Transverse colon (tissue), 4 donors: ENCODE measurements at places on chromosomes 4 and X. TPM values are rescaled to one million over a fixed set of nuclear protein-coding genes. Genes with fewer than 3 reads are reported as not detected.
A peak's percentile ranks its signal among the peaks of the same experiment; 100 is the strongest.

The USP9X gene
- 154 TPM for total RNA-seq

The TMEM150C gene
- total RNA-seq = 5.9 TPM

DNA sequence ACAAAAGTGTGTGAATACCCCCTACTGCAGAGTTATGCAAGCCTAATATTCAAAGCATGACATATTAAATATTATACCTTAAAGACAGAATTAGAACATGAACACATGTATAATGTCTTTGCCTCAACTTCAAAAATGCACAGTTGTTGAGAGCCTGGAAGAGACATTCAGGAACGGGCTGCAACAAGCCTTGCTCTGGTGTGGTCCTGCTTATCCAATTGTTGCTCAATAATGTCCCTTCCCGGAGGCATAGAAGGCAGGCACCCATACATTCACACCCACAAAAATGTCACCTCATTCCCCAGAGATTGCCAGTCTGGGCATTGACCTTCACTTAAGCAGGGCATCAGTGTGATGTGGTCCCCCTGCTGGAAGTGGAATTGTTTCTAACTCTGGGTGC is 238.8 kb downstream of the CBR4 start:
- DNase-seq = no peak

The SPANXN2 gene
- total RNA-seq = not detected

The USP38 gene
- 47.8 TPM for total RNA-seq

- DNase-seq = no peak
Observed at GRCh38 chr4:7964890-7965662, 25.4 kb upstream of the AFAP1 start.

DNA sequence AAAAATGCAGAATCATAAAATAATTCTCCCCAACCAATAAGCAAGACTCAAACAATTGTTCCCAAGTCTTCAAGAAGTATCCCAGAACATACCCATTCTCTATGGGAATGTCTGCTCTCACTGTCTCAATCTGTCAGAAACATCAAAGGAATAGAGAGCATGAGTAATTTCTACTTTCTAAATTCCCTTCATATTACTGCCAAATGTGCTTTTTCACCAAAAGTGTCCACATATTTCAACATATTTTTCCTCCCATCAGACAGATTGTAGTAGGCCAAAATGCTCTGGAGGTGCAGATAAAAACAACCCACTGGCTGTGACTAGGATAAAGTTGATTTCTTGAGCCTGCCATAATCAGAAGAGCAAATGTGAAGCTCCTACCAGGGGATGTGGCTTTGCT is 692.0 kb upstream of the FAM241A start:
- no peak for DNase-seq

DNA sequence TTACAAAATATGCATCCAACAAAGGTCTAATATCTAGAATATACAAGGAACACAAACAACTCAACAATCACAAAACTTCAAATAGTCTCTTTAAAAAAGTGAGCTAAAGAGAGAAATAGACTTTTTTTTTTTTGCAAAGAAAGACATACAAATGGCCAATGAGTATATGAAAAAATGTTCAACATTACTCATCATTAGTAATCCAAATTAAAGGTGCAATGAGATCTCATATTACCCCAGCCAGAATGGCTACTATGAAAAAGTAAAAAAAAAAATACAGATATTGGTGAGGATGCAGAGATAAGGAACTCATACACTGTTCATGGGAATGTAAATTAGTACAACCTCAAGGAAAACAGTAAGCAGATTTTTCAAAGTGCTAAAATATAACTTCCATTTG is 24.1 kb downstream of the AGTR2 start:
- no peak for DNase-seq

DNA sequence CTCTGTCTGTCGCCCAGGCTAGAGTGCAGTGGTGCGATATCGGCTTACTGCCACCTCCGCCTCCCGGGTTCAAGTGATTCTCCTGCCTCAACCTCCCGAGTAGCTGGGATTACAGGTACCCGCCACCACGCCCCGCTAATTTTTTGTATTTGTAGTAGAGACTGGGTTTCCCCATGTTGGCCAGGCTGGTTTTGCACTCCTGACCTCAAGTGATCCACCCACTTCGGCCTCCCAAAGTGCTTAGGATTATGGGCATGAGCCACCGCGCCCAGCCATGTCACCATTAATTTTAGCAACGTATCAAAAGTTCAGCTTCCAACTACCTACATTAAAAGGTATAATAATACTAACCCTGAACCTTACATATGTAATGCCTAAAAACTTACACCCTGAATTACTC is 940 bp upstream of the UTP3 start:
- DNase-seq = peak; percentile 28

DNA sequence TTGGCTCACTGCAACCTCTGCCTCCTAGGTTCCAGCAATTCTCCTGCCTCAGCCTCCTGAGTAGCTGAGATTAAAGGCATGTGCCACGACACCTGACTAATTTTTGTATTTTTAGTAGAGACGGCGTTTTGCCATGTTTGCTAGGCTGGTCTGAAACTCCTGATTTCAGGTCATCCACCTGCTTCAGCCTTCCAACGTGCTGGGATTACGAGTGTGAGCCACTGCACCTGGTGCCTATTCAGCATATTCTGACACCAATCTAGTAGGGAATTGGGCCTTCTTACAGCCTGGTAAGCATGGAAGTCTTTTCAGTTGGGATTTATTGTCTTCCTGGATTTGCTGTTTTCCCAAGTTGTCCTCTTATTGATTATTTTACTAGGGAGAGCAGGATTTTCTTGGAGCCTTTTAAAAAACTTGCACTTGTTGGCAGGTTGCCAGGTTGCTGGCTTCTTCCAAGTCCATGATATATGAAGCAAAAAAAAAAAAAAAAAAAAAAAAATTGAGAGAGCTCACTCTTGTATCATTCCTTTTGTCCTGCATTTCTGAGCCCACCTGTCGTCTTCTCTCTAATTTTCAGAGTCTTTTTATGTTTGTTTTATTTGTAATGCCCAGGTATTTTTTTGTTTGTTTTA is 43.7 kb downstream of the TMPRSS11E start:
- no peak for DNase-seq
